ENCODE measurements at places on chromosomes 16 and 17.

DNA sequence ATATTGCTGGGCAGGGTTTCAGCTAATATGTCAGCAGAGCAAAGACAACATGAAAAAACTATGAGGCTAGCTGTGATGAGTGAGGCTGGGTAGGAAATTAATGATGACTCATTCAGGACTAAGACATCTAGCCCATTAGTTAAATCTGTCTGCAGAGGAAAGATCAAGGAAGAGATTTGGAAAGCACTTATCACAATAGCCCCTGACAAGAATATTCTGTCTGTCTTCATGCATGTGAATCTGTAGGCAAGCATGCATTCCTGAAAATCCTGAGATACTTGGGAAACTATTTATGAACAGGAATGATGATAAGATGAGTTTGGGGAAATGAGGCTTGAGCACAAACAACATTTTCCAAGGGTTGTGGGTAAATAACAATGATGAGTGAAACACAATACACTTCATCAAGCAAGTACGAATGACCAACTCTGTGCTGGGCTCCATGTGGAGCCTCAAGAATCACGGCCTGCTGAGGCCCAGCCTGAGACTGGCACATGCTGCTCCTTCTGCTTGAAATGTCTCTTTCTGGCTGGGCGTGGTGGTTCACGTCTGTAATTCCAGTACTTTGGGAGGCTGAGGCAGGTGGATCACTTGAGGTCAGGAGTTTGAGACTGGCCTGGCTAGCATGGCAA lies 96.5 kb upstream of the ASIC2 start:
- DNase-seq: no peak

GRCh38 chr16:86044881-86045590 lies 146.1 kb downstream of the IRF8 start:
- no peak for DNase-seq

GRCh38 chr16:66660422-66661209 lies 35.9 kb downstream of the CMTM4 start:
- peak; percentile 59 for DNase-seq

DNA sequence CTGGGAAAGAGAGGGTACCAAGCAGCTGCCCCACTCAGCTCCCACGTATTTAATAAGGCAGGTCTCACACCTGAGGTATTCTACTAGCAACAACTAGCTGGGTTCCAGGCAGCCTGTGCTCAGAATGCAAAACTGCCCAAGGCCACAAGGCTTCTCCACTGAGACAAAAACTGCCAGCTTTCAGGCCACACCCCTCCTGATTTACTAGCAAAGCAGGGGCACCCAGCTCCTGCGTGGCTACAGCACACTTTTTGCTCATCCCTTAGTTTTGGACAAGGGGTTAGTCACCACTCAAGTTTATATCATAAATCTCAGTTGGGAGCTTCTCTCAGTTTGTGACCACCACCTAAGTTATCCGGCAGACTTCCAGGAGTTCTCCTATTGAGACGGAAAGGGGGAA lies 494.6 kb downstream of the CDH11 start:
- no peak for DNase-seq

Measured in large intestine (tissue), 12 donors.